Astrocyte (in vitro differentiated cells and primary cell): ENCODE measurements at places on chromosomes 3 and 15.

DNA sequence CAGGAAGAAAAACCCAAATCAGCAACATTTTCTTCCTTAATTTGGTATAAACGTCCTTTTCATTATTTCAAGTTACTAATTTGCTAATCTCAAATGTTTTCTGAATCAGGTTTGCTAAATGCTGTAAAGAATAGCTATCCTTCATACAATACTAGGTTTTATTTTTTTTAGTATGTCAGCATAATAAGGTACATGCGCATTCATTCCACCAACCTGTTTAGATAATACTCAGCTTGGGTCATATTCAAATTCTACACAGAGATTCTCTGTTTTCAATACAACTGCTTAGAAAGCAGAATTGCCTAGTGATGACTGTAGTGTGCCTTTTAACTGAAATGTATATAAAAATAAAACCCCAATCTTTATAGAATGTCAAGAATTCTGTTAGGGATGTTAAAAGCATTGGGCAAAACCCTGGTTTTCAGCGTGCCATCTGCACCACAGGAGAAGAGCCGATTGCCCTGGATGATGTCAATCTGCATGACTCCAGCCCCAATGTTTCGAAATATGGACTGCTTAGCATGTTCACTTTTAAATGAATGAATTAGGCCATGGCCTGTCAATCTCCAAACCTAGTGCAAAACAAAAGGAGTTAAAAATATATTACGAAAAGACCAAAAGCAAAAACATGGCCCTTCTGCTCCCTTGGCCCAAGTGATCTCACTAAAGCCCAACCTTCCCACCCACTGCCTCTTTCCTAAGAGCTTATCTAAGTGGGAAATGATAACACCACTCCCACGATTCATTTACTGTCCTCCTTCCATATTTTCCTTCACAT lies 107.4 kb downstream of the GLDN start:
- DNase-seq: no peak

GRCh38 chr3:98680723-98681122 lies 82.4 kb upstream of the ST3GAL6 start:
- DNase-seq: peak; percentile 47

DNA sequence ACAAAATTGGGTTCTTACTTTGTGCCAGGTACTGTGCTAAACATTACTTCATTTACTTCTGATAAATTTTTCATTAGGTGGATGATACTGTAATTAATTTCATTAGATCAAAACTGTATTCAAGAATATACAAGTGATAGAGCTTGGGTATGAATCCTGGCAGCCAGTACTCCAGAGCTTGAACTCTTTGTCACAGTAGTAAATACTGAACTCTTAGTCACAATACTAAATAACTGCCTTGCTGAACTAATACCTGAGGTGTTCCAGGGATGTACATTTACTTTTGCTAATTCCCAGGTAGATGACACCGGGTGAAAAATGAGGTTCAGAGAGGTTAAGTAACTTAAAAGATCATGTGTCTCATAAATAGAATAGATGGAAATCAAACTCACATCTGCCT lies 20.3 kb downstream of the FXR1 start:
- DNase-seq: no peak

- DNase-seq: no peak
Observed at GRCh38 chr15:65638109-65638508, 16.4 kb downstream of the SLC24A1 start.

DNA sequence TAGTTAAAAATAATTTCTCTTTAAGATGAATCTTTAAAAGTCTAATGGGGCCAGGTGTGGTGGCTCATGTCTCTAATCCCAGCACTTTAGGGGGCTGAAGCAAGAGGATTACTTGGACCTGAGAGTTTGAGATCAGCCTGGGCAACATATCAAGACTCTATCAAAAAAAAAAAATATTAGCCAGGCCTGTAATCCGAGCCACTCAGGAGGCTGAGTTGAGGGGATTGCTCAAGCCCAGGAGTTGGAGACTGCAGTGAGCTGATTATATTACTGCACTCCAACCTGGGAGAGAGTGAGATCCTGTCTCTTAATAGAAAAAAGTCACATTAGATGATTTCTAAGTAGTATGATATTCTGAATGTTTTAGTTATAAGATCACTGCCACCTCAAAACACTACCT lies 322.0 kb upstream of the MANF start:
- DNase-seq: no peak

GRCh38 chr15:35121611-35122359 lies 36.7 kb upstream of the NANOGP8 start:
- no peak for DNase-seq

GRCh38 chr3:49333091-49333490 lies 6.8 kb downstream of the USP4 start:
- DNase-seq: no peak

GRCh38 chr3:108088697-108089096 lies 2.1 kb downstream of the CD47 start:
- DNase-seq: peak; percentile 51

- DNase-seq: no peak
Observed at GRCh38 chr3:95265129-95265528, 1202.3 kb downstream of the NSUN3 start.

DNA sequence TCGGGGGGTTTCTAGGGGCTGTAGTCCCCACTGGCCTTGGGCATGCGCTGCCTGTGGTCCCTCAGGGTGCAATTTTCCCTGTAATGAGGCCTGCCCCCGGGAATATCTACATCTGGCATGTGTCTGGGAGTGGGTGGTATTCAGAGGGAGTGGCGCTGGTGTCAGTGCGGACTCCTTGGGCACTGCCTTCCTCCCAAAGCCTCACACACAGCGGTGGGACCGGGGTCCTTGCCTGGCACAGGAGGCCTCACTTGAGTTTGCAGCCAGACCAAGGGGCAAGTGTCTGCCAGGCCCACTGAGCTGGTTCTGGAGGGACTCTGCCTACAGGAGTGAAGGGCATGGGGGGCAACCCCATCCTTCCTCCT lies 53.5 kb upstream of the PCSK6 start:
- no peak for DNase-seq

GRCh38 chr3:18919158-18919557 lies 229.2 kb upstream of the KCNH8 start:
- DNase-seq: no peak
